ENCODE measurements at places on chromosomes 7 and 10. TPM values are rescaled to one million over a fixed set of nuclear protein-coding genes. Genes with fewer than 3 reads are reported as not detected.
A peak's percentile ranks its signal among the peaks of the same experiment; 100 is the strongest.

- no peak overlapping the region for H3K27ac ChIP-seq
- peaks cover 6% of the 10 kb centered on the region for H3K4me1 ChIP-seq
- H3K36me3 ChIP-seq, result no peaks in the 10 kb centered on the region
- no peak overlapping the region for H3K4me3 ChIP-seq
- DNase-seq, result no peak
These were observed 19.0 kb downstream of the CALML5 start for GRCh38 chr10:5480162-5480941.

Gene TMEM139
- total RNA-seq, result 0.73 TPM

DNA sequence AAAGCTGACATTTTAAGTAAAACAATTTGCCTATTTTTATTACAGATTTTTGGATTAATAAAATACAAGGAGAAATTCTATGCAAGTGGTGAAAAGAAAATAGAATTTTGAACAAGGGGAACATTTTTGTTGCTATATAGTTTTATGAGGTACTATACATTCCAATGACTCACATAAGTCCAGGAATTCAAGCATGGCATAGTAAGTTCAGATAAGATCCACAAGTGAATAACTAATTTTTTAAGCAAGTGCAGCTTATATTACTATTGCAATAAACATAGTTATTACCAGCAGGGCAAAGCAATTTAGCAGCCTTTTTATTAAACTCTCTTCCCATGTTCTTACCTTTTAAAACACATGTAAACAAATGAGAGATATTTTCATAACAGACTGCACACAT is 1123.5 kb upstream of the LRRN3 start:
- H3K4me3 ChIP-seq, result no peak overlapping the region
- no peaks in the 10 kb centered on the region for H3K36me3 ChIP-seq
- no peak for DNase-seq
- H3K4me1 ChIP-seq, result no peaks in the 10 kb centered on the region

GRCh38 chr10:18005445-18005780 is 53.7 kb downstream of the SLC39A12 start:
- H3K27ac ChIP-seq, result no peak overlapping the region
- H3K4me1 ChIP-seq, result no peaks in the 10 kb centered on the region
- H3K36me3 ChIP-seq, result no peaks in the 10 kb centered on the region
- no peaks in the 10 kb centered on the region for H3K27me3 ChIP-seq

- no peaks in the 10 kb centered on the region for H3K27me3 ChIP-seq
- no peak overlapping the region for H3K27ac ChIP-seq
These were observed 199.9 kb upstream of the TCERG1L start for GRCh38 chr10:131511391-131511790.

DNA sequence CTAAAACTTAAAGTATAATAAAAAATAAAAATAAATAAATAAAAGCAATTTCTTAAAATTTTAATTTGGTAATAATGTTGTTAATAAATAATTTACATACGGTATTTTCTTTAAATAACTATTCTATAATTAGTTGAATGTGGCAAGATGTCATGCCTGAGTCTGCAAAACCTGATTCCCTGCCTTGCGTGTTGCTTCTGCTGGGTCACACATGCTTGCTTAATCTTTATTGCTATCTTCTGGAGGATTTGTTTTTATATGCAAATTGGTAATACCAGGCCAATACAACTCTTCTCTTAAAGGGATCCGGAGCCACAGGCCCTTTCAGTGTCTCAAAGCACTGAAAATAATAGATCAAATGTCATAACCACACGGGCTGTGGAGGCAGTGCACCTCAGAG is 59.4 kb upstream of the ABCB5 start:
- no peaks in the 10 kb centered on the region for H3K27me3 ChIP-seq
- H3K36me3 ChIP-seq, result no peaks in the 10 kb centered on the region
- H3K4me1 ChIP-seq, result no peaks in the 10 kb centered on the region
- H3K4me3 ChIP-seq, result no peak overlapping the region
- no peak overlapping the region for H3K27ac ChIP-seq

GRCh38 chr7:142319970-142320369 is 62.1 kb upstream of the PRSS58 start:
- H3K4me1 ChIP-seq, result no peaks in the 10 kb centered on the region
- H3K27me3 ChIP-seq, result peaks cover 17% of the 10 kb centered on the region
- H3K4me3 ChIP-seq, result peak overlapping the region; percentile 52
- no peaks in the 10 kb centered on the region for H3K36me3 ChIP-seq
- DNase-seq, result no peak
